HCT116 (cell line): ENCODE measurements at places on chromosomes 4 and X. TPM values are rescaled to one million over a fixed set of nuclear protein-coding genes. Genes with fewer than 3 reads are reported as not detected.

Gene TRAM1L1
- total RNA-seq, result not detected

Gene SPANXB1
- total RNA-seq, result not detected

- H3K27ac ChIP-seq, result no peak overlapping the region
- peaks cover 5% of the 10 kb centered on the region for H3K4me1 ChIP-seq
- DNase-seq, result no peak
- no peaks in the 10 kb centered on the region for H3K36me3 ChIP-seq
- no peak overlapping the region for H3K4me3 ChIP-seq
Observed at GRCh38 chrX:41602816-41603345, 85.9 kb upstream of the GPR34 start.

DNA sequence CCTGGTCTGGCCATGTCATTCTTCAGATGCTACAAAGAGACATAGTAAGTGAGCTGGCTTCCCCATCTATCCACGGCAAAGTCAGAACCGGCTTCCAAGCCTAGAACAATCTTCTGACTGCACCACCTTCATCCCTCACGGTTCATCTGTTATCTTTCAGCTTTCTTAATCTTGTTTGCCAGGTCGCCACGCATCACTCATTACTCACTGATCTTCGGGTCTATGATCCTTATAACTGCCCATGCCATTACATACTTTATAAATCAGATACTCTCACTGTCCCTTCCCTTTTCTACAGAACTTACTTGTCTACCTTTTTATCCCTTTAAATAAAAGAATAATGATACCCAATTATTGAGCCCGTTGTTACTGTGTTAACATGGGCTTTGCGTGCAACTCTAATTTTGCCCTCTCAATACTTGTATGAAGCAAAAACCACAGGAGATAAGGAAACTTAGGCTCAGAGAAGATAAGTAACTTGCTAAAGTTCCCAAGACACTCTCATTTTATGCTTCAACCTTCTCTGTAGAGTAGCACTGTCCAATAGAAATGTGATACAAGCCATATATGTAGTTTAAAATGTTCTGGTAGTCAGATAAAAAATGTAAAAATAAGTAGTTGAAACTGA, 171.7 kb downstream of the AMELX start:
- no peak overlapping the region for H3K27ac ChIP-seq
- no peak for DNase-seq
- H3K27me3 ChIP-seq, result no peaks in the 10 kb centered on the region
- H3K4me1 ChIP-seq, result no peaks in the 10 kb centered on the region
- H3K4me3 ChIP-seq, result no peak overlapping the region

DNA sequence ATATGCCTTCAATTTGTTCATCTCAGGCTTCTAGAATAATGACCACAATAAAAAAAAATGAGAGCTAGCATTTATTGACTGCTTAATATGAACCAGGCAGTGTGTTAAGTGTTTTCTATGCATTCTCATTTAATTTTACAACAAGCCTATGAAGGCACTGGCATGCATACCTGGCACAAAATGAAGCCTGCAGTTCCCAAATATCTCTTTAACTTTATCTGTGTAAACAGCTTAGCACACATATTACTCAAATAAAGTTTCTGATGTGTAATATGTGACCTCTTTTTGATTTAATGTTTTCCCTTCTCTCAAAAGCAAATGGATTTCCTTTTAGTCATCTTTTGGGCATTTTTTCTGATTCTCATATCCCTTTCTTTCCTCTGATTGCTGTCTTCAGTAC, 671.8 kb downstream of the PCDH7 start:
- H3K4me1 ChIP-seq, result no peaks in the 10 kb centered on the region
- DNase-seq, result no peak
- H3K36me3 ChIP-seq, result no peaks in the 10 kb centered on the region

- H3K4me1 ChIP-seq, result no peaks in the 10 kb centered on the region
- H3K27me3 ChIP-seq, result no peaks in the 10 kb centered on the region
Observed at GRCh38 chr4:61201561-61201960, 1.4 kb downstream of the ADGRL3 start.

GRCh38 chr4:118326585-118326984, 26.2 kb downstream of the PRSS12 start:
- H3K27ac ChIP-seq, result no peak overlapping the region
- H3K27me3 ChIP-seq, result no peaks in the 10 kb centered on the region
- H3K36me3 ChIP-seq, result no peaks in the 10 kb centered on the region
- no peak for DNase-seq

GRCh38 chr4:147860960-147861359, 129.1 kb downstream of the ARHGAP10 start:
- H3K27me3 ChIP-seq, result no peaks in the 10 kb centered on the region
- H3K4me3 ChIP-seq, result no peak overlapping the region
- no peaks in the 10 kb centered on the region; the same call in 1 of the 2 replicates for H3K36me3 ChIP-seq
- H3K4me1 ChIP-seq, result no peaks in the 10 kb centered on the region
